ENCODE measurements at places on chromosomes 2 and 18.

DNA sequence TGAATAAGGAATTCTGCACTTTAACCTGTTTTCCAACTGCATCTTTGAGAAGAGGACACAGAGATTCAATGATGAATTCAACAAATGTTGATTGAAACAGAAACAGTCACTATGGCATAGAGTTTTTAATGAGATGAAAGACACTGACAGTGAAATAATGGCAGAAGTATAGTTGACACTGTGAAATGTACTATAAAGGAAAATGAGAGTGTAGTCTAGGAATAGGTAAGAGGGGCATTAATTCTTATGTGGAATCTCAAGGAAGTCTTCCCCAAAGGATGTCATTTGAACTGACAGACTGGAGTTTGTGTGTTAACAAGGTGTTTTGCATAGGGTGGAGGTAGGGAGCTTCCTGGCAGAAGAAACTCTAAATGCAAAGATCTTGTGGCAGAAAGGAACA, 566.2 kb downstream of the TDRD15 start:
- DNase-seq: no peak

GRCh38 chr2:173785813-173786212, 179.4 kb downstream of the SP3 start:
- no peak for DNase-seq

GRCh38 chr2:15176604-15177003, 384.5 kb downstream of the NBAS start:
- DNase-seq: no peak

- no peak for DNase-seq
Observed at GRCh38 chr18:75244351-75245313, 34.0 kb downstream of the TSHZ1 start.

- no peak for DNase-seq
Observed at GRCh38 chr2:109242654-109243331, 113.8 kb downstream of the SH3RF3 start.

DNA sequence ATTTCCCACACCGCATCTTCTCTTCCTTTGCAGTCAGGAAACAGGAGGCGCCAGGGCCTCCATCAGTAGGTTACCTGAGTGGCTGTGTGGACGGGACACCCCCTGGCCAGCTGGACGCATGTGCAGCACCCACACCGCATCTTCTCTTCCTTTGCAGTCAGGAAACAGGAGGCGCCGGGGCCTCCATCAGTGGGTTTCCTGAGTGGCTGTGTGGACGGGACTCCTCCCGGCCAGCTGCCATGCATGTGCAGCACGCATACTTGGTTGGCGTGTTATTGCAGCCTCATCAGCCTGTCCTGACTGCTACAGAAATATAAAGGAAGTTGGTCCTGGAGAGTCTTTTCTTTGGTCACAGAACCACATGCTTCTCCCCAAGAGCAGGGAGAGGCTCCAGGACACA, 74.6 kb downstream of the DCDC2C start:
- peak; percentile 36 for DNase-seq

- DNase-seq: no peak
Observed at GRCh38 chr2:222747526-222748160, 76.2 kb downstream of the MOGAT1 start.

DNA sequence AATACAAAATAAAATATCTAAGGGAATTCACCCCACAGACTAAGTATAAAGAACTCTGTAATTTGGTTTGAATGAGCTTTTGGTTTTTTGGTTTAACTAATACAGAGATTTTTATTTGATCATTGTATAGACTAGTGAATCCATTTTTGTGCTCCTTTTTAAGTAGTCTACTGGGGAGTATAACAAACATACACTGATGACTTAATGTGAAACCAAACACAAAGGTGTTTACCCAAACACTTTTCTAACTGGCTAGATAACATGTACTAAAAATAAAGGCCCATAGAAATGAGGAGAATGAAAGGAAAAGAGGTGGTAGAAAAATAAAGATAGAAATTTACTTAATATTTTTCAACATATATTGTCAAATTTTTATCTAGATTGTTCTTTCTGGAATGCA, 146.0 kb downstream of the NRXN1 start:
- no peak for DNase-seq

DNA sequence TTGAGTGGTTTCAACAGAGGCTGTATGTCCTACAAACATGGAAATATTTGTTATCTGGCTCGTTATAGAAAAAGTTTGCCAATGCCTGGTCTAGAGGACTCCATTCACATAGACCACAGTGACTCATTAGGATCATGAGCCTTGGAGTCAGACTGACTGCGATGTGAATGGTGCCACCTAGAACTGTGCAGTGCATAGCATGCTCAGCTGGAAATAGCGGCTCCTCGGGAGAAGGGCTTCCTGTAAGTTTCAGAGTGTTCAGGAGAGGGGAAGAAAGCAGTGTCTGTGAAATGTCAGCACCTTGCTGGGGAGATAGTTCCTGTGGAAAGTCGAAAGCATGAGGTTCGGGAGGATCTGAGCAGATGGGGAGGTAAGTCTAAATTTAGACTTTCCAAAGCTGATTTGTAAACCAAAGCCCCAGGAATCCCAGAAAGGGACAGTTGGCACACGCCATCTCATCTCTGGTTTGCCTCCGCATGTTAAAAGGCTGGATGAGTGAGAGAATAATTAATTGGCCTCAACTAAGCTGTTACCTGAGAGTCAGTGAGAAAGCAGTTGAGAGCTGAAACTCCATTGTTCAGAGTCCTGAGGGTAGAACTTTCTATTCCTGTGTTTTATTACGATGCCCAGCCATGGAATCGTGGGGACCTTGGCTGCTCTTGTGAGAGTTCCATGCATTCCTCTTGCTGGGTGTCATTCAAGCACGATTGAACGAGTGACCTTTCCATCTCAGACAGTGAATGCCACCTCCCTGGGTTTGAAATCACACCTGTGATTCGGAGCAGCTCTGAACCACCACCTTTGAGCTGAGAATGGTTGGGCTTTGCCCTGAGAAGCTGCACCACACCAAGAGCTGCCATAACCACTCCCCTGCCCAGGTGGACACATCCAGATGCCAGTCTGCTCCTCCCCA, 99.5 kb downstream of the MAPK4 start:
- no peak for DNase-seq

GRCh38 chr2:218745559-218746469, 35.2 kb downstream of the TTLL4 start:
- no peak for DNase-seq

DNA sequence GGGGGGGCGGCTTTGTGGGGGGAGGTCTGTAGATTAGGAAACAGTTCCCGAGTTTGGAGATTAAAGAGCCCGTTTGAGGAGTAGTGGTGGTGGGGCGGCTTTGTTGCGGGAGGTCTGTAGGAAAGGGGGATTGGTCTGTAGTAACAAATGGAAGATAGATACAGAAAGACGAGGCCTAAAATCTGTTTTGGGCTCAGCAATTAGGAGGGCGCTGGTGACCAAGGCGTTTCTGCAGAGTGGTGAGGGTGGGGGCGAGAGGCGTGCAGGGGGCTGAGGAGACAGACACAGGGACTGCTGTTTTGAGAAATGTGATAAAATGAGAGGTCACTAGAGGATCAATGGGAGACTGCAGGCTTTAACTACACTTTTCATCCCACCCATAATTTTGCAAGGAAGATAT, 1.6 kb upstream of the ADNP2 start:
- DNase-seq: no peak

- DNase-seq: no peak
Observed at GRCh38 chr2:88597168-88597567, 30.1 kb downstream of the EIF2AK3 start.

DNA sequence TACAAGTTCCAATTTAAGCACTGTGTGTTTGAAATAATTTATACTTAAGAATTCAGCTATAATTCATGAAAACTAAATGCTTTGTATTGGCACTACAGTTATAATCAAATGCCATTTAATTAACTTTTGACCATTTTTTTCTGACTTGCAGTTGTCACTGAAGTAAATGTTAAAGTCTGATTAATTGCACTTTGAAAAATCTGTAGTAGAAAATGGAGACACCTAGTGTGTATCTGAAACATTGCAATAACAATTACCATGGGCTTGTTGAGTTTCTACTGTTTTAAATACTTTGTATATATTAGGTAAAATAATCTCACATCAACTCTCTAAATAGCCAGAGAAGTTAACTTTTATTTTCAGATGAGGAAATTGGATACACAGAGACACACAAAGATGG, 458.6 kb upstream of the FSIP2 start:
- no peak for DNase-seq

DNA sequence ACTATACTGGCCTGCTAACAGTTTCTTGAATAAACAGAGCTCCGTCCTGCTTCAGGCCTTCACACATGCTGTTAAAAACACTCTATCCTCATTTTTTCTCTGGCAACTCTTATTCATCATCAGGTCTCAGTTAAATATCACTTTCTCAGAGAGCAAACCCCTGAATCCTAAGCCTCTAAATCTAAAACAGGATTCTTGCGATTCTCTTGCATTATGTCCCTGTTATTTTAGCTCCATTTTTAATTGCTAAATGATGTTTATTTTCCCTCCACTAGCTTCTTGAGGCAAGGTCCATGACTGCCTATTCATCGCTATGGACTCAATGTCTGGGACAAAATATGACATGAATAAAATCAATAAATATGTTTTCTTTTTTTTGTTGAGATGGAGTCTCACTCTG, 190.7 kb upstream of the SMAD7 start:
- no peak for DNase-seq

DNA sequence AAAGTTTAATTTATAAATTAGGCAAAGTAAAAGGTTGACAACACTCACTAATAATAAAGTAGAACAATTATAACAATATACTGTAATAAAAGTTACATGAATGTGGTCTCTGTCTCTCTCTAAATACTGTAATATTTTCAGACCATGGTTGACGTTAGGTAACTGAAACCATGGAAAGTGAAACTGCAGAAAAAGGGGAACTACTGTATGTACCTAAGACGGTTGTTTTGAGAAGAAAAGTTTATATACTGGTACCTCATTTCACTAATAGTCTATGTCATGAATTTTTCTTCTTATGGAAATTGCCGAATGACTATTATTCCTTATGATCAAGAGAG, 166.7 kb upstream of the ZNF521 start:
- no peak for DNase-seq

- no peak for DNase-seq
Observed at GRCh38 chr18:11710578-11710977, 21.5 kb downstream of the GNAL start.

DNA sequence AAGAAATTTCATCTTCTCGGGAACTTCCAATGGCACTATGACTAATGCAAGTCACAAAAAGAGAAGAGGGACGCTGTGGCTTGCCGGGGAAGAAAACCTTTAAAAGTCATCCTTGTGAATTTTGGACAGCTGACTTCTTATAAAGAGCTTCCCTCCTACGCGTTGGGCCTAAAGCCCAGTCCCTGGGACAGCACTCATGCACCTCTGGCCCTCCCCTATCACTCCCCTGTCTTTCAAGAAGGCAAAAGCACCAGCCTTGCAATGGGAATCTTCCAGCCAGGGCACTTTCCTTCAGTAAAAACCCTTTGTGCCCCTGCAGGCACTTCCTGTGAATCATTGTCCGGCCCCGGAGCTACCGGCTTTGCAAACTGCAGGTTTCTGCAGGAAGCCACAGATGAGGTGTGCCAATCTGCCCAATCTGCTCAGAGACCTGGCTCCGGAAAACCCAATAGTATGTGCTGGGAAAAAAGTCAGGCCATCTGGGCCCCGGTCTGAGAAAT, 7.1 kb downstream of the MREG start:
- DNase-seq: peak; percentile 52

GRCh38 chr2:80531319-80531718, 226.8 kb upstream of the LRRTM1 start:
- no peak for DNase-seq

- peak; percentile 75 for DNase-seq
Observed at GRCh38 chr2:108988796-108989713, at the start of gene EDAR. Gene EDAR, minus strand, starts transcription at chr2:108989220. Its CDS starts 58,206 bp downstream, at chr2:108931014.

DNA sequence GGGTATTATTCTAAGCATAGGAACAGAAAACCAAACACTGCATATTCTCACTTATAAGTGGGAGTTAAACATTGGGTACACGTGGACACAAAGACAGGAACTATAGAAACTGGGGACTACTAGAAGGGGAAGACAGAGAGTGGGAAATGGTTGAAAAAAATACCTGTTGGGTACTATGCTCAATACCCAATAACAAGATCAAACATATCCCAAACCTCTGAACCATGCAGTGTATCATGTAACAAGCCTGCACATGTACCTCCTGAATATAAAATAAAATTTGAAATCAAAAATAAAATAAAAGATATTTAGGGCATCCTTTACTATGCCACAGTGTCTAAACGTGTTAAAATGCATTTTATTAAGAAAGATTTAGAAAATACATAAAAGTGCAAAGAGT, 221.0 kb upstream of the TFPI start:
- DNase-seq: no peak

DNA sequence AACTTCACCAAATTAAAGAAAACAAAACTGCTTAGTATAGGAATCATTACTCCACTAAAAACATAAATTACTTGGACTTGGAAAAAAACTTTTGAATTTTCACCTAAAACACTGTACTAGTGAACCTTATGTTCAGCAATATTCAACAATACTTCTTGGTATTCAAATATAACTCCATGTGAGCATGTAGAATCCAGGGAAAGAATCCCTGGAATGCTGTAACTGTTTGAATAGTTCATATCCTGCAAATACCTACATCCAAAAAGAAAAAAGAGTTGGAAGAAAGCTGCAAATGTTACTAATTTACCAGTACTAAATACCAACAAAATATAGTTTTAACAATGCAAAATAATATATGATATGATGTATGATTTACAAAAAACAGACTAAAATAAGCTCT, 65.4 kb downstream of the IKZF2 start:
- DNase-seq: no peak

GRCh38 chr2:149158957-149159356, 120.5 kb downstream of the LYPD6B start:
- DNase-seq: no peak

DNA sequence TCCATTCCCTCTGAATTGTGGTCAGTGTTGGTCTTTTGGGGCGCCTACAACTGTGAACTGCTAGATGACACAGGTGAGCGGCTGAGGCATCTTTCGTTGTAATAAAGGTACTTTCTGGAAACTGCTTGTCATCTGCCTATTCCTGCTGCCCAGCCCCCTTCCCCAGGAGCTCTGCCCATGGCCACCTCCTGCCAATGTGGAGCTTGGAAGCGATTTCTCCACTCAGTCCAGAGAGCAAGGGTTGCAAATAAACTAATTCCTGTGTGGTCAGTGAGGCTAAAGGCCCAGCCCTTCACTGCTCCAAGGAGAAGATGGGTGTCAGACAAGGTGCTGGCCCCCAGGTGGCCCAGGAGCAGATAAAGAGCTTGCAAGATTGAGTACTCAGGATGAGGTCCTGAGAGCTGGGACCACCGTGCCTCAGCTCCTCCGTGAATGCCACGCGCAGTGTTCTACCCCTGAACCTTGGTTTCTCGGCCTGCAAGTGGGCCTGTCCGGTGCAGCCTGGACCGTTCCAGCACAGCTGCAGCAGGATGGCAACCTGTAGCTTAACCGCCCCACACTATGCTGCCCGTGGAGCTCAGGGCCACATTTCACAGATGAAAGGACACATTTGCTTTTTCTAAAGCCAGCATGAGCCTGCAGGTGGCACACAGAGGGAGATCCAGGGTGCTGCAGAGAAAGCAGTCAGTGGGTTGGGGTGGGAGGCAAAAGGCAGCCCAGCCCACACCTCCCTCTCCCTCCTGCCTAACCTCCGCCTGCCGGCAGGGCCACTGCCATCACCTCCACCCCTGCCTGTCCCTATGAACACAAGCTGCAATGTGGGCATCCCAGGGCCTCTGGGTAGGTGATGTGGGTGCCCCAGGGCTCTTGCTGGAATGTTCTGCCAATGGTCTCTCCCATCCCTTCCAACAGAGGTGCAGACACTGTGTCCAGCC, 78.7 kb upstream of the OTOF start:
- no peak for DNase-seq

Data from ecto neural progenitor cell (in vitro differentiated cells).